HuH-7 (cell line): ENCODE measurements at places on chromosomes 7 and 10.

DNA sequence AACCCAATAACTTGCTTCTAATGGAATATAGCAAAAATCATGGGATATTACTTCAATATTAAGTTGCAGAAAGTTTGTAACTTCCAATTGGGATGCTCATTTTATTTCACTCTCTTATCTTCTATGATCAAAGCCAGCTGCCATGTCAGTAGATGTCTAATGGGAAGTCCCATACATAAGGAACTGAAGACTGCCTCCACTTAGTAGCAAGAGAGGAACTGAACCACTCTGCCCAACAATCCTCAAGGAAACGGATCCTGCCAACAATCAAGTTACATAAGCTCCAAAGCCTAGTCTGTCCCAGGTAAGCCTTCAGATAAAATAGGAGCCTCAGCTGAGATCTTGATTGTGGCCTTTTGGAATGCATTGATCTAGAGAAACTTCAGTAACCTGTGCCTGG lies 431.5 kb upstream of the PCDH15 start:
- no peak for DNase-seq

DNA sequence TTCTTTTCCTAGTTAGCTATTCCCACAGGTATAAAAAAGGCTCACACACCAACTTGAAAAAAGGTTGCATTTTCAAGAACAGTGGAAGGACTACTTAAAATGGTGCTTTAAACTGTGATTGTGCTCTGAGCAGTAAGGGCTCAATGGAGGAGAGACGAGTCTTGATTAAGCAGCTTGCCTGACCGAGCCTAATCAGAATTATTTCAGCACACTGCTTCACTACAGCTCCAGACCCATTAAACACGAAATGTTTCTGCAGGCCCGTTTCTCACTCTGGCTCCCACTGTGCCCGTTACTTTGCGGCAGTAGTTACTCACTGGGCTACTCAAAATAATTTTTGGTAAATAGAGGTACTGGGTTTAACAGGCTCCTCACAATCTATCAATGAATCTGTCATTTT lies 126.0 kb downstream of the NRCAM start:
- no peak for DNase-seq

GRCh38 chr10:96646751-96647166 lies 59.9 kb upstream of the TM9SF3 start:
- DNase-seq, result no peak

- no peak for DNase-seq
These were observed 40.4 kb downstream of the PROSER2 start for GRCh38 chr10:11863353-11864109.

DNA sequence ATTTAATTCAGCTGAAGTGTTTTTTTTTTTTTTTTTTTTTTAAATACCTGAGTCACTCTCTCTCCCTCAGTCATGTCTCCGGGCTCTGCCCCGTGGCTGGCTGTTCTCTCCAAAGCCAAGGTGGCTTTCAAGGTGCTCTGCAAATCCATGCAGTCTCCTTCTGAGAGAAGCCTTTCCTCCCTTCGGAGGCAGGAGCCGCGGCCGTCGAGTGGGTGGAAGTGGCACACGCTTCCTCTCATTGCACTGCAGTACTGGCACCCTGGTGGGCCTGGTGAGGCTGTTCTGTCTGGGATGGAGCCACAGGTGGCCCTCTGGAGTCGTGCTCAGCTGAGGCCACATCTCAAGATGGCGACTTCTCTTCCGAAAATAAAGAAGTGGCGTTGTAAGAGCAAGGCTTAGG lies 221.8 kb downstream of the GLRX3 start:
- no peak for DNase-seq
